ENCODE measurements at places on chromosomes 7 and 10. TPM values are rescaled to one million over a fixed set of nuclear protein-coding genes. Genes with fewer than 3 reads are reported as not detected.

DNA sequence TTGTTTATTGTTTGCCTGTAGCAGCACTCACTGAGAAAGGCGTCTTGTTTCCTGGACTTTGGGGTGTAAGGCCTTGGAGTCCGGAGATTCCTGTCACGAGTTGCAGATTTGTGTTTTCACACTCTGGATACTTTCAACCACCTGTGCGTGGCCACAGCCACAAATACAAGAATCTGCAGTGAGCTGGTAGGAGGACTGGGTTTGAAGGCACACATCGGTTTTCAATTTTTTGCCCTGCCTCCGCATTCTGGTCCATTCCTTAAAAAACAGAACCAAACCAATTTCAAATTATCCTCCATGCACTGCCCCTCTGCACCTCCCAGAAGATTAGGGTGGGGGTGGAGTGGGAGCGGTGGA, 619 bp downstream of the EXOC4 start:
- DNase-seq: peak; percentile 25

DNA sequence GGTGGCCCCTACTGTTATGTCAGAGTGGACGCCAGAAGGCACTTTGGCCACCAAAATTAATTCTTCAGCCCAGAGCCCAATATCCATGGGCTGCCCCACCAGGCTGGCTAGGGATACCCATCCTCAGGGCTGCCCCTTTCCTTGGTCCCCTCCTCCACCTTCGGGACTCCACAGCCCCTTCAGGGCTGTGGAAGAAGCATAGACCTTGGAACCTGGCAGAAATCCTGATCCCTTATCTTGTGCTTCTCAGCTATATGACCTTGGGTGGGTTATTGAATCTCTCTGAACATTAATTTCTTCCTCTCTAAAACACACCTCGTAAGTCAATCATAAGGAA, 499 bp upstream of the TMUB1 start:
- DNase-seq: no peak

DNA sequence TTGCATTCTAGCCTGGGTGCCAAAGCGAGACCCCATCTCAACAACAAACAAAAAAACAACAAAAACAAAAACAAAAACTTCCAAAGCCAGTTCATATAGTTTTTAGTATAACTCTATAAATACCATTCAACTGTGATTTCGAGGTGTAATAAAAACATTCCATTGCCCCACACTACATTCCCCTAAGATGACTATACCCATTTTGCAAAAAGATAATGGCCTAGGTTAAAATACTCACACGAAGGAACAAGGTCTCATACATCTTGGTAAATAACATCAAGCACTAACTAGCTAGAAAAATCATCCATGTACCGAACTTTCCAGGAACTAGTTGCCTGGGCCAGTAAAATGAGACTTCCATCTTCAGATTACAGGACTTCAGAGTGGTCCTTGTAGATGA, 55.4 kb downstream of the GLI3 start:
- no peak for DNase-seq

GRCh38 chr7:150311146-150311545, 12.0 kb upstream of the LRRC61 start:
- DNase-seq: no peak

The KLF14 gene
- not detected for total RNA-seq

DNA sequence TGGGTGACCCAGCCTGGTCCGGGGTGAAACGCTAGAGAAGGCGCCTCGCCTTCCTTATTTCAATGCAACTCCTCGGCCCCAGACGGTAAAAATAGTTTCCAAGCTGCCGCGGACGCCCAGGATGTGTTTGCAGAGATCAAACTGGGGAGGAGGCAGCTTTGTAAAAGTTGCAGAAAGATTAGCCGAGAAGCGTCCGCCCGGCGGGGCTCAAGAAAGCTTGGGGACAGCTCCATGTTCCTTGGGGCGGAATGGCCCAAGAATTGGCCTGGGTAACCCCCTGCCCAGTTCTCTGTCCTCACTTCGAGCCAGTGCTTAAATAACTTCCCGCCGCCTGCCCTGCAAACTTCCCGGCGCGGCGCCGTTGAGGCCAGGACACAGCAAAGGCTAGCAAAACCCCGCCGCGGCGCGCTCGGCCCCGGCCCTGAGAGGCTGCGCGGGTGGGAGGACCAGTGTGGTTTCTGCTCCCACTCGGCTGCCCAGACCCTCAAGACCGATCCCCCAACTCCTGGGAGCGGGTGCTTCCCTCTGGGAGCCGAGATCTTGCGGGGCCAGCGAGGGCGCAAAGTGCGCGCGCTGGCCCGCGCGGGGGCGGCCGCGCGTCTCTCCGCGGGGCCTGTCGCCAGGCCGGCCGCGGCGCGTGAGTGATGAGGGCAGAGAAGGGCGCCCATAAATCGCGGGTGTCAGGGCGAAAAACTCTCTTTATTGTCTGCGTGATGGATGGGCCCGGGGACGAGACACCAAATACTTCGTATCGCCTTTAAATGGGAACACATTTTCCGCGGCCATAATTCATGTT, 6.3 kb upstream of the ZNF503 start:
- peak; percentile 56 for DNase-seq
